ENCODE measurements at places on chromosomes 16 and 17. TPM values are rescaled to one million over a fixed set of nuclear protein-coding genes. Genes with fewer than 3 reads are reported as not detected.

Gene OR1D5
- total RNA-seq, result not detected

Gene CLDN7
- total RNA-seq, result not detected

Gene PDE6G
- 0.89 TPM for total RNA-seq

Gene VASN
- not detected for total RNA-seq

Gene KCNH6
- total RNA-seq, result not detected

Gene RETREG3
- 28.6 TPM for total RNA-seq

Gene CDRT15
- not detected for total RNA-seq

Gene BCO1
- not detected for total RNA-seq

Gene BEAN1
- total RNA-seq, result not detected

Gene KIF18B
- 54.9 TPM for total RNA-seq

Measured in activated naive CD4-positive, alpha-beta T cell treated with anti-CD3 and anti-CD28 coated beads for 36 hours (primary cell).